ENCODE measurements at places on chromosomes 2 and 18.

- DNase-seq, result no peak
Observed at GRCh38 chr2:215831296-215831913, 181.9 kb downstream of the MREG start.

GRCh38 chr18:77762642-77763041 lies 513.0 kb downstream of the GALR1 start:
- DNase-seq, result no peak

GRCh38 chr18:49588971-49589370 lies 27.1 kb downstream of the LIPG start:
- no peak for DNase-seq

DNA sequence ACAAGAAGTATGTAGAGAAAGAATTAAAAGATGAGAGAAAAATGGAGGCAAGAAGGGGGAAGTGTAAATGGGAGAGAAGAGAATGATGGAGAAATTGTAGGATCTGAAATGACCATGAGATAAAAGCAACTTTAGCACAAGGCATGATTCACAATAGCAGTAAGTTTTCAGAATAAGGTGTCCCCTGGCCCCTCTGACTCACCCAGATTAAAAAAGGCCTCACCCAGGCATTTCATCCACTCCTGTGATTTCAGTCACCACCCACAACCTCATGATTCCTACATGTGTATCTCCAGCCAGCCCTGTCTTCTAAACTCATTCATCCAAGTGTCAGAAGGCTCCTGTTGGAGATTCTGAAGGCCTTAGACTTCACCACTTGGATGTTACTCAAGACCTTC lies 56.6 kb downstream of the SP100 start:
- peak; percentile 34 for DNase-seq

DNA sequence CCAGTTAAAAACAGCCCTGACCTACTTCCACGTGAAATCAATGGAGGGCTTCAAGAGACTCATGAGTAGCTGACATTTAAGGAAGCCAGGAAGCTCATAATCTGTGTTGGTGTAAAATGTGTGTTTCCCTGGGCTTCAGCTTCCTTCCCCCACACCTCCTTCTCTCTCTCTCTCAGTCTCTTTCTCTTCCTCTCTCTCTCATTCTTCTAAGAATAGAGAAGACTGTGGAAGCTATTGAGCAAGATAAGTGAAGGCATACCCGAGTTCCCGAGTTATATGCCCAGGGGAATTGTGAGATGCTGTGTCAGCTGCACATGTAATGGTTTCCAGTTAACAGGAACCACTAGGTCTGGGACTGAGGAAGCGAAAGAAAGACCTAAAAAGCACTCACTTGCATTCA lies 199.4 kb downstream of the NYAP2 start:
- DNase-seq, result no peak

All from stimulated activated CD4-positive, alpha-beta T cell treated with anti-CD3 and anti-CD28 coated beads, Interleukin-12 subunit alpha, Interleukin-12 subunit beta, amount 100 ng/mL, for 24 hours (primary cell).